ENCODE measurements at places on chromosomes 12 and 14. TPM values are rescaled to one million over a fixed set of nuclear protein-coding genes. Genes with fewer than 3 reads are reported as not detected.

- no peak for DNase-seq
These were observed 114.1 kb upstream of the EVL start for GRCh38 chr14:99951085-99951484.

GRCh38 chr12:22117563-22118237 is 71.7 kb downstream of the CMAS start:
- no peak for DNase-seq

DNA sequence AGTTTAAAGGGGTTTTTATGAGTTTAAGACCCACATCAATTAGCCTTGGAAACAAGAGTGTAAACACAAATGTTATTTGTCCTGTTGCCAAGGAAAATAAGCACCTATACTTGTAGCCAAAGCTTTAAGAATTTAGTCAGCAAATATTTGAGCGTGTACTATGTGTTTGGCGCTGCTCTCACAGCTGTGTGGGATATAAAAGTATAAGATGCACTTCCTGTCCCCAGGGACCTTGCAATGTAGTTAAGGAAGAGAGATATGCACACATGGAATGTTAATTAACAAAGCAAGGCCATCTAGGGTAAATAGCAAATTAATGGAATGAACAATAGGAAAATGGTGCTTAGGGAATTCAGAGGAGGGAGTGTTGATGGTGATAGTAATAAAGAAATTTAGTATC is 134.9 kb upstream of the SRRM4 start:
- no peak for DNase-seq

GRCh38 chr12:64521833-64522232 is 69.9 kb downstream of the TBK1 start:
- DNase-seq, result no peak

- no peak for DNase-seq
These were observed 1.5 kb downstream of the OR4E1 start for GRCh38 chr14:21672116-21672515.

DNA sequence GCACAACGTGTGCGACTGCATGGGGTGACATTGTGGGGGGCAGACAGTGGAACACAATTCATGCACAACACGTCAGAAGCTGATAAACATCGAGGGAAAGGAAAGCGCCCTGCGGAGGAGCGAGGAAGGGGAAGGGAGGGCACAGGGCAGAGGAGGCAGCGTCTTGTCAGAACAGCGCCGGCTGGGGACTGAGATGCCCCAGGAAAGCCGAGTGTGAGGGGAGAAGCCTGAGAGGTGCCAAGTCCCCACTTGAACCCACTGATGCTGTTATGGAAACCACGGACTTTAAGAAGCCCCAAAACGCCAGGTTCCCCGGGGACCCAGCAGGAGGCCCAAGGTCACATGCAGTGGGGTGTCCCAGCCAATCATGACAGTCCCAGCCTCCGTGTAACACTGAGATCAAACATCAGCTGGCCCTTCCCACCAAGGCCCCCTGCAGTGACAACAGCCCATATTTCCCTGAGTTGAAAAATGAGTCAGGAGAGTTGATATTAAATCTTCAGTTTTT is 70.0 kb downstream of the GALNT9 start:
- peak; percentile 60 for DNase-seq

Gene TMEM30B
- 0.30 TPM for total RNA-seq

All from Right ventricle myocardium inferior (tissue), 1 donor.